ENCODE measurements at places on chromosomes 7 and 10.

DNA sequence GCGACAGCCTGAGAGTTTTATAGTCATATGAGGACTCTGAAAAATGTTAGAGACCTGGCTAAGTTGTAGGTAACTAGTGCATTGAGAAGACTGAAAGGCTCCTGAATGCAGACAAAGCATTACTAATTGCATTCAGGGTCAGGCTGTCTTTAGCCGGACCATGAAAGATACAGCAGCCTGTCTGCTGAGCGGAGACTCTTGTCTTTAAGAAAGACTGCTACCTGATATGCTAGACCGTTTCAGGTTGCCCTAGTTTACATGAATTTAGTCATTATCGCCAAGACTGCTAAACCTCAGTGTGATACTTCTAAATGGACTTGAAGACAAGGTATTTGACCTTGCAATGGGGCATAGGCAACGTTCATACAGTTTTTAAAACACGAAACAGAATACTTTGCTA, 81.2 kb downstream of the BMPR1A start:
- DNase-seq: no peak

DNA sequence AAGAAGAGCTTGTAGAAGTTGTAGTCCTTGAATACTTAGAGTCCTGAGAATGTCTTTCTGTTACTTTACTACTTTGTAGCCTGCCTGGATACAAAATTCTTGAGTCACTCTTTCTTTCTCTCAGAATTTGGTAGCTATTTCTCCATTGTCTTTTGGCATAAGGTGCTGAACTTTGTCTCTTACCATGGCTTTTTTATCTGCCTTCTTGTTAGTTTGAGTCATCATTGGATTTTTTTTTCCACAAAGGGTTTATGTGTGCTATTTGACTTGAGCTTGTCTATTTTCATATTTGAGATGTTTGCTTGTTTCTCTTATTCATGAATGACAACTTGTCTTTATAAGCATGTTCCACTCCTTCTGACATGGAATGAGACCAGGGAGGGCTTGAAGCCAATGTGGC, 74.5 kb upstream of the EXOC6 start:
- DNase-seq: no peak

- no peak for DNase-seq
These were observed 78.8 kb upstream of the VOPP1 start for GRCh38 chr7:55651057-55651456.

- no peak for DNase-seq
These were observed 8.0 kb downstream of the HIPK2 start for GRCh38 chr7:139769761-139770160.

DNA sequence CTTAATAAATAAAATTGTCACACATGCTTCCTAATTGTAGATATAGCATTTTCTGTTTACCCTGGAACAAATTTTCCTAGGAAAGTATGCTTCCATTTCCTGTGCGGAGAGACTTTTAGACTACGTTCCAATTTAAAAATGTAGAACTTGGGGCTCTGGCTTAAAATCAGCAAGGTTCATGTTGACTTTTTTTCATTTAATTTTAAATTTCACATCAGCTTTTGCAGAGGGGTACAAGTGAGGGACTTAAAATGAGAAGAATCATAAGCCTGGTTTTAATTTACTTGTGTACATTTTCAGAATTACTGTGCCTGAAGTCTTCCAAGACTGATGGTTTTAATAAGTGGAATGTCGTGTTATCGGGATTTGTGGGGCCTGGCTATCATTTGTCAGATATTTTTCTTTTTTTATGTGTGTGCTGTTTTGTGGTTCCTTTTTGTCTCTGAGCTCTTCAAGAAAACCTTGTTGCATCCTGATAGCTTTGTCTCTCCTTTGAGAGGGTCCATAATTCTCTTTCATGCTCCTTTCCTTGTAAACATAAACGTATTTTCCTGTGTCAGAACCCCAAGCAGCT, 8.8 kb upstream of the ATRNL1 start:
- DNase-seq: no peak

- no peak for DNase-seq
These were observed 743 bp upstream of the PITRM1 start for GRCh38 chr10:3173171-3173878.

- peak; percentile 36 for DNase-seq
These were observed 114.9 kb downstream of the IPMK start for GRCh38 chr10:58152673-58153263.

- no peak for DNase-seq
These were observed 53.4 kb downstream of the CREB5 start for GRCh38 chr7:28465697-28466096.

GRCh38 chr10:99497343-99498025, 35.3 kb upstream of the NKX2-3 start:
- DNase-seq: no peak

DNA sequence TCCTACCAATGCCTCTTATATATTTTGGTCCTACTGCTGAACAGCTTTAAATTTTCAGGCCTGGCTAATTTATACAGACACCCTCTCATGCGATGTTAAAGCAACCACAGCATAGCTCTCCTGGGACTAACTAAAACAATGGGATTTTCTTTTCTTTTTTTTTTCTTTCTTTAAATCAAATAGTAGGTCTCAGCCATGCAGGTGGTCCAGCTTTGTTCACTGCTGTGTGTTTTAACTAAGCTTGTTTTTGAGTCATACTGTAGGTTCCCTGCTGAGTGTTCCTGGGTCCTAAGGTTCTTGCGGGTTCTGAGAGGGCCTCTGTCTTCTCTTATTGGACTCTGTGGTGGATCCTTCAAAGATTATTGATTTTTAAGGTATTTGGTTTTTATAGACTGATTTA, 113.1 kb upstream of the SORCS1 start:
- no peak for DNase-seq

DNA sequence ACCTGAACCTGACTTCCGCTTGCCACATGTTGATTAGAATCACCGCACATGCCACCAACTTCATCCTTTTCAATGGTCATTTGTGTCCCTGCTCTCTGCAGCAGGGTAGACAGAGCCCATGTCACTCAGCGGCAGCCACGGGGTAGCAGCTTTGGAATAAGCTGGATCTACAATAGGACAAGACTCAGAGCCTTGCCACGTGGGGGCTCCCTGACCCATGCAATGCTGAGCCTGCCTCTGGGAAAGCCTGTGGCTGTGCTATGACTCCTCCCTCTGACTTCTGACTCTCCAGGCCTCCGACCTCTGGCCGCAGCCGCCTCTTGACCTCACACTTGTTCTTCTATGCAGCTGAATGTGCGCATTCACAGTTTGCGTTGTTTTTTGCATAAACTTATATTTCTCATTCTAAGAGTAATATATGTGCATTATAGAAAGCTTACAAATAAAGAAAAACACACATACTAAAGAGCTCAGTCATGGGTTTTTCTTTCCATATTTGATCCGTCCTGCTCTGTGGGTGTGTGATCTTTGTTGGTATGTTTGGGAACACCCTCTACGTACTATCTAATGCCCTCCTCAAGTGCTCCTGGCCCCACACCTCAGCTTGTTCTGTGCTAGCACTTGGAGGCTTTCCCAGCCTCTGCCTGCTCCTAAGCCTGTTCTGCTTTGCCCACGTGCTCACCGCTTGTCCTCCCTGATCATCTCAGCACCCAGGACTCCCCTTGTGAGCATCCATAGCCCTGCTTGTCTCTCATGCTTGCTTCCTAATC, 198.0 kb upstream of the MKI67 start:
- DNase-seq: no peak

GRCh38 chr7:113394856-113395255, 276.5 kb upstream of the SMIM30 start:
- DNase-seq: no peak

DNA sequence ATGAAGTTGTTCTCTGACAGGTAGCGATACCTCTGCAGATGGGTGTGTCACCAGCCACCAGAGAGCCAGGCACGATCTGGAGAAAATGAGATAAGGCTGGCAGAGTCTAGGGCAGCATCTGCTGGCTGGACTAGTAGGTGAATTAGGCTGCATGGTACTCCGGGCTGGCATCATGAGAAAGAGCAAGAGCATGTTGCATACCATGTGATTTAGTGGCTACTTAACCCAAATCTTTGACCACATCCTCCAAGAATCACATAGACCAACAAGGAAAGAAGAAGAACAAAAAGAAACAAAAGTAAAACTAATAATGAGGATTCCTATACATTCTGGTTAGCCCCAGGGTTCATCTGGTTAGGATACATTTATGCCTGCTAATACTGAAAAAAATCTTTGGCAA, 23.4 kb upstream of the FAM170B start:
- no peak for DNase-seq

GRCh38 chr10:59337201-59337652, 25.1 kb downstream of the FAM13C start:
- no peak for DNase-seq

GRCh38 chr7:74479961-74480829, 26.5 kb downstream of the GTF2IRD1 start:
- peak; percentile 83 for DNase-seq

GRCh38 chr10:132146271-132146671, 40.5 kb upstream of the DPYSL4 start:
- DNase-seq: no peak

GRCh38 chr7:21730399-21730798, 187.6 kb downstream of the DNAH11 start:
- no peak for DNase-seq

- no peak for DNase-seq
These were observed 4.4 kb upstream of the MALSU1 start for GRCh38 chr7:23294549-23295400.

DNA sequence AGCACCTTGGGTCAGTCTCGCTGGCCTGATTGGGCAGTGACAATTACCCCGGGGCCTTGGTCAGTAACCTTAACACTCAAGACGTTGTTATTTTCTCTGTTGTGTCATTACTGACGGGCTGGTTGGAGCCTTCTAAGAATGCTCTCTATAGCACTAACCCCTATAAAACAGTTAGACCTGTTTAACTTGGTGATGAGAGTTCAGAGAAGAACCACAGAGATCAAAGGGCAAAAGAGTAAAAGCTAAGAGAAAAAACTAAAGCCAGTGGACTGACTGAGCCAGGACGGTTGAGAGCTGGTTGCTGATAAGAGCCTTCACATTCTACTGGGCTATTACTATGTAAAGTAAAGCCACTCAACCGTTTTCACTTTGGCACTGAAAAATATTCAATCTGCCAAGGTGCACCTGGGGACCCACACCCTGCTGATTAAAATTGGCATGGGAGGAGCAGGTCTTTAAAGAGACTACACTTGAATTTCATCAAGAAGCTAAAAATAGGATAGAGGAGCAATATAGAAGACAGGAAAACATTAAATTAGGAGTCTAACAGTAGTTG, 13.6 kb upstream of the ITGB1 start:
- no peak for DNase-seq

GRCh38 chr10:34575882-34576281, 239.2 kb downstream of the PARD3 start:
- DNase-seq: no peak

GRCh38 chr7:141409801-141410329, 141.3 kb upstream of the AGK start:
- no peak for DNase-seq

- no peak for DNase-seq
These were observed 309.7 kb downstream of the EXOC4 start for GRCh38 chr7:133562621-133563020.

DNA sequence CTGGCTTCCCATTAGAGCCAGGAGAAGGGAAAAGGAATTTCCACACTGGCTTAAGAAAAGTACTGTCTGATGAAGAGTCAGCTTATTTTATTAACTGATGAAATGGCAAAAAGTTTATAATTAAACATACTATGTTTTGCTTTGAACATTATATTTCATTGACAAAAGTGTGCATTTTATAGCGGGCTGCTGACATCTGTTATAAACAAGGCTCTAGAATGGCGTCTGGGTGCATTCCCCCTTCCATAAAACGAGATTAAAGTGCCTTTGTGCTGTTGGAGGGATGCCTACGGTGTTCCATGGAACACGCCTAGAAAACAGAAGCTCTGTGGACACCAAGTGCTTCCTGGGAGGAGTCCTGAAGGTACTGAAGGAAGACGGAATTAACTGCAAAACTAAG, 220.2 kb downstream of the SNX10 start:
- no peak for DNase-seq

GRCh38 chr7:121054925-121055324, 66.4 kb downstream of the CPED1 start:
- DNase-seq: no peak

GRCh38 chr10:99339563-99340047, 10.4 kb downstream of the CNNM1 start:
- DNase-seq: no peak

- peak; percentile 51 for DNase-seq
These were observed 4.8 kb upstream of the POLR1F start for GRCh38 chr7:19713676-19714075.

GRCh38 chr7:123836656-123837055, 8.3 kb upstream of the HYAL4 start:
- DNase-seq: no peak

- no peak for DNase-seq
These were observed 128.7 kb downstream of the ELAPOR2 start for GRCh38 chr7:86930554-86931307.

DNA sequence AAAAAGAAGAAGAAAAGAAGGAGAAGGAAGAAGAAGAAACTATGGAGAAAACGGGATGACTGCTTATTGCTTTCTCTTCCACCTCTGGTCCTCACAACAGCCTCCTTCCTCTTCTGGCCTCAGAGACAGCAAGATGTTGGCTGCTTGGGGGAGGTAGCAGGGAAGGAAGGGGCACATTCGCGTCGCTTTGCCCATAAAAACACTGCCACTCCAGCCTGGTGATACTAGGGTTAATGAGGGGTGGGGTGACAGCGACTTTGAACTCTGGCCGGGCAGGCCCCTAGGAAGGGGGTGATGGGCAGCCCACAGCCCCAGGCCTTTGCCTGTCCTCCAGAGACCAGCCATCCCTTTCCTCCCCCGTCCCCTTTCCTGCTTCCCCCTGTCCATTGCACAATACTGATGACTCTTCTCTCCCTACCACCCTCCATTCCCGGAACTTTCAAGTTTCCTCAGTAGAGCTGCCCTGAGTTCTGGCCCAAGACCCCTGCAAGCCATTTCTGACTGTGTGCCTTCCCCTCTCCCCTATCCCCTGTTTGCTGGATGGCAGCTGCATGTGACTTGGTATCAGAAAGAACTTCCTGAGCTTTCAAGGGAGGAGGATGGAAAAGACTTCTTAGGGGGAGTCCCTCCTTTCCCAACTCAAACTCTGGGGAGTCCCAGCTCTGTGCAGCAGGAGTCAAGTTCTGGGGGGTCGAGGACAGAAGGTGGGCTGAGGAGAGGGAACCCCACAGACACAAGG, 2.2 kb upstream of the CUEDC2 start:
- DNase-seq: peak; percentile 66

DNA sequence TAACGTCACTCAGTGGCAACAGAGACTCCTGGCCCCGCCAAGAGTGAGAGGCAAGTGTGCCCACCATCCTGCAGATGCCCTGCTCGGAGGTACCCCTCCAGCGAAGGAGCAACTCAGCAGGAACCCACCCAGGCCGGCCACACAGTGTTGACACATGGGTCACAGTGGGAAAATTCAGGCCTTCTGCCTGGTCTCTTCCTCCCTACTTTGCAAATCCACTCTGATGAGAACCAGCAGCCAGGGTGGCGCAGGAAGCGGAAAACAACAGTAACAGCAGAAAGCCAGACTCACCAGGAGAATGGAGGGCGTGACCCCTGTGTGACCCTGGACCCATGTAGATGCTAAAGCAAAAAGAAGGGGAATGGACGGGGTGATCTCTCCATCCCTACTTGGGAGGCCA, 53.8 kb downstream of the CTBP2 start:
- no peak for DNase-seq

GRCh38 chr10:3476640-3477448, 304.3 kb upstream of the PITRM1 start:
- no peak for DNase-seq
